ENCODE measurements at places on chromosomes 3 and 15. TPM values are rescaled to one million over a fixed set of nuclear protein-coding genes. Genes with fewer than 3 reads are reported as not detected.
A peak's percentile ranks its signal among the peaks of the same experiment; 100 is the strongest.

GRCh38 chr15:27341780-27342343 is 370.9 kb downstream of the GABRG3 start:
- H3K36me3 ChIP-seq, result no peaks in the 10 kb centered on the region
- DNase-seq, result peak; percentile 7
- no peaks in the 10 kb centered on the region for H3K4me1 ChIP-seq
- H3K27ac ChIP-seq, result no peak overlapping the region
- no peaks in the 10 kb centered on the region for H3K27me3 ChIP-seq

The SENP5 gene
- total RNA-seq, result 36.2 TPM

The COL6A5 gene
- not detected for total RNA-seq

DNA sequence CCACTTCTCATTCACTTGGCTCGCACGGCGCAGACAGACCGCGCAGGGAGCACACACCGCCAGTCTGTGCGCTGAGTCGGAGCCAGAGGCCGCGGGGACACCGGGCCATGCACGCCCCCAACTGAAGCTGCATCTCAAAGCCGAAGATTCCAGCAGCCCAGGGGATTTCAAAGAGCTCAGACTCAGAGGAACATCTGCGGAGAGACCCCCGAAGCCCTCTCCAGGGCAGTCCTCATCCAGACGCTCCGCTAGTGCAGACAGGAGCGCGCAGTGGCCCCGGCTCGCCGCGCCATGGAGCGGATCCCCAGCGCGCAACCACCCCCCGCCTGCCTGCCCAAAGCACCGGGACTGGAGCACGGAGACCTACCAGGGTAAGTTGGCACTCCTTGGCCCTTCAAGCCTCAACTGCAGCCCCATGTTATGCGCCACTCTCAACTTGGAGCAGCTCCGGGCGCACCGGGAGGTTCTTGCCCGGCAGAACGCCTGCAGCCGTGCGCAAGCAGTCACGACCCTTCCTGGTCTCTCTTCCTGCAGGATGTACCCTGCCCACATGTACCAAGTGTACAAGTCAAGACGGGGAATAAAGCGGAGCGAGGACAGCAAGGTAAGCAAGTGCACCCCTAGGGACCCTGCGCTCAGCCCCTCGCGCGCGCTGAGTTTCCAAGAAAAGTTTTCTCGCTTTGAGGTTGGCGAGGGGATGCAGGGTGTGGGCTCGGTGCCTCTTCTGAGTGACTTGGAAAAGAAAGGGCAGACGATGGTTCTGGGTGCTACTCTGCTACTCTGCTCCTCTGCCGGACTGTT is at the start of gene BHLHE40:
BHLHE40 (plus strand) TSS at position 10 of the 801 bp plus-strand sequence; CDS start at position 292, 282 bp downstream.
- no peak for DNase-seq
- H3K4me1 ChIP-seq, result peaks cover 39% of the 10 kb centered on the region
- H3K27me3 ChIP-seq, result no peaks in the 10 kb centered on the region
- peak within 1 kb of the TSS; percentile 90 for H3K4me3 ChIP-seq

- no peaks in the 10 kb centered on the region for H3K27me3 ChIP-seq
- no peak overlapping the region for H3K27ac ChIP-seq
- H3K36me3 ChIP-seq, result peaks cover 16% of the 10 kb centered on the region
- H3K4me3 ChIP-seq, result no peak overlapping the region
- DNase-seq, result peak; percentile 30
- H3K4me1 ChIP-seq, result peaks cover 23% of the 10 kb centered on the region
These were observed 53.0 kb downstream of the ZNF148 start for GRCh38 chr3:125322166-125322565.

DNA sequence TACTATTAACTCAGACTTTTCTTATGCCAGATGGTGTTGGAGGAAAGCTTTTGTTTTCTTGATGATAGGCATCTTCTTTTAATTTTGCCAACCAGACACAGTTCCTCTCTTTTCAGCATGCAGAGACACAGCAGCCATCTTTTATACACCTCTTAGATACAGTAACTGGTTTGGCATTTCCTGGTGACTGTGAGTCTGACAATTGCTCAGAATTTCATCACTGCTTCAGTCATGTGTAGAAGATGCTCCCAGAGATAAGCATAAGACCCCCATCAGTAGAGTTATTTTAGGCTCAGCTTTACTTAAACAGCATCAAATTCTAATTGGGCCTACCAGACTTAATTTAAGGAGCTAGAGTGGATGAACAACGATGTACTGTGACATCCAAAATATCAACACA is 779.0 kb downstream of the SQOR start:
- peak; percentile 45 for DNase-seq
- no peaks in the 10 kb centered on the region for H3K27me3 ChIP-seq
- H3K36me3 ChIP-seq, result no peaks in the 10 kb centered on the region
- H3K4me3 ChIP-seq, result no peak overlapping the region

DNA sequence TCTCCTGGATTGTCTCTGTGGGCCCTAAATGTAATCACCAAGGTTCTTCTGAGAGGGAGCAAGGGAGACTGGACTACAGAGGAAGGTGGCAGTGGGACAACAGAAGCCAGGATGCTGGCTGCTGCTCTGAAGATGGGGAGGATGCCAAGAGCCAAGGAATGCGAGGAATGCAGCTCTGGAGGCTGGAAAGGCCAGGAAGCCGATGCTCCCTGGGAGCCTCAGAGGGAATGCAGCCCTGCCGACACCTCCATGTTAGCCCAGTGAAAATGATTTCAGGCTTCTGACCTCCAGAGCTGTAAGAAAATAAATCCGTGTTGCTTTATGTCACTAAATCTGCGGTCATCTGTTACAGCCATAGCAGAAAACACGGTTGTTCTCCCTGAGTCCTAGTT is 44.1 kb downstream of the UMPS start:
- H3K36me3 ChIP-seq, result 0 out of 2 replicates have a peak, but pooled peaks cover 6% of the 10 kb centered on the region
- H3K27me3 ChIP-seq, result no peaks in the 10 kb centered on the region
- H3K27ac ChIP-seq, result peak overlapping the region; percentile 60
- peaks cover 29% of the 10 kb centered on the region for H3K4me1 ChIP-seq

- no peak overlapping the region for H3K4me3 ChIP-seq
- H3K36me3 ChIP-seq, result no peaks in the 10 kb centered on the region
- no peaks in the 10 kb centered on the region for H3K4me1 ChIP-seq
- DNase-seq, result no peak
These were observed 251.9 kb upstream of the HES1 start for GRCh38 chr3:193884027-193884426.

DNA sequence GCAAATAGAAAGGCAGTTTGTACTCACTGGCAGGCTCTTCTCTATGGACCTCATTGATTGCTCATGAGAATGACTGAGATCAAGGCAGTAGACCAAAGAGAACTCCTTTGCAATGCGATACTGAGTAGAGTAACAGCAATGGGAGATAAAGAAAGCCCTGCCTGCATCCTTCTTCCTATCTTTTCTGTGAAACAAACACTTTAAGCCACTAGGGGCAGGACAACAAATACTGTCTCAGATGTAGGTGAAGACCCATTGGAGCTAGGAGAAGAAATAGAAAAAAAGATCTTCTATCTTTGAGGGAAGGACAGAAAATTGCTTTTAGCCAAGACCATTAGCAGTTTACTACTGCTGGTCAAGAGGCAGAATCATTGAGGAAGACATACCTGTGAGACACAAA is 117.6 kb upstream of the IGSF10 start:
- no peaks in the 10 kb centered on the region for H3K27me3 ChIP-seq
- H3K27ac ChIP-seq, result no peak overlapping the region
- H3K4me1 ChIP-seq, result peaks cover 22% of the 10 kb centered on the region
- no peaks in the 10 kb centered on the region for H3K36me3 ChIP-seq

The SERPINI2 gene
- not detected for total RNA-seq

The FOXL2NB gene
- total RNA-seq, result 0.54 TPM

The VGLL3 gene
- 213 TPM for total RNA-seq

The CHRM5 gene
- not detected for total RNA-seq

- DNase-seq, result no peak
- no peaks in the 10 kb centered on the region for H3K36me3 ChIP-seq
- no peak overlapping the region for H3K27ac ChIP-seq
- no peaks in the 10 kb centered on the region for H3K4me1 ChIP-seq
- no peaks in the 10 kb centered on the region for H3K27me3 ChIP-seq
These were observed 23.2 kb upstream of the GNB4 start for GRCh38 chr3:179474480-179474879.

The FAM81A gene
- 0.32 TPM for total RNA-seq

DNA sequence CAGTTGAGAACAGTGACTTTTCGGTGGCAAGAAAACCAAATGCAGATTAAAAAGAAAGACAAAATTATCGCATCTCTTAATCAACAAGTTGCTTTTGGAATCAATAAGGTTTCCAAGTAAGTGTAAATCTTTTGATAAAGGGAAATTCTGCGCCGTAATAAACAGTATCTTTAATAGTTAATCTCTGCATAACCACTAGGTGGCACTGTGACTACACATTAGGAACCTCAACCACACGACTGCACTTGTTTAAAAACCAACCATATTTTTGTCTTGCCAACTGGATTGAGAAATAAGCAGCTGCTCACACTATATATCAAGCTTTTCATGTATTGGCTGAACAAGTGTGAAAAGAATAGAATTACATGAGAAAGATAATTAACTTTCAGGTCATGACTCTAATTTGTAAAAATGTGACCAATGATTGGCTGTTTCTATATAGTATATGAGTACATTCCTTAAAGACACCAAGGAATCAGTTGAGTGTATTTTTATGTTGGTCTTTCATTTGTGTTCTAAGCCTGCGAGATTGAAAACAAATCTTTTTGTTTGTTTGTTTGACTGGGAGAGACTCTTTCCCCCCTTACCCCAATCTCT is 72.7 kb downstream of the DZIP3 start:
- H3K4me3 ChIP-seq, result peak overlapping the region; percentile 41
- H3K27me3 ChIP-seq, result no peaks in the 10 kb centered on the region
- no peaks in the 10 kb centered on the region for H3K36me3 ChIP-seq
- H3K27ac ChIP-seq, result no peak overlapping the region
- peak; percentile 86 for DNase-seq

DNA sequence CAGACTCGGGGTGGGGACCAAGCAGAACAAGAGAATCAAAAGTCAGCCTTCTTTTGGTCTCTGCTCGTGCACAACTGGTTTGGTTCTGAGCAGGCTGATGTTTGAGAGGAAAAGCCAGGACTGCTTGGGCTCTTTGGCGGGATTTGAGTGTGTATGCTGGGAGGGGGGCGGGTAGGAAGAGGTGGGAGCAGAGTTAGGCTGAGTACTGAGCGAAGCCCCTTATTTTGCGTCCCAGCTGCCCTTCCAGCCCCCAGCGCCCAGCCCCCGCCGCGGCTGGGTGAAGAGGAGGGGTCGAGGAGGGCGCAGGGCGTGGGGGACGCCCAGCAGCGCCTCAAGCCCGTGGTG is 153.5 kb upstream of the GOLIM4 start:
- no peak for DNase-seq
- H3K4me1 ChIP-seq, result peaks cover 11% of the 10 kb centered on the region
- H3K27me3 ChIP-seq, result peaks cover 67% of the 10 kb centered on the region

The STRA6 gene
- total RNA-seq, result not detected

DNA sequence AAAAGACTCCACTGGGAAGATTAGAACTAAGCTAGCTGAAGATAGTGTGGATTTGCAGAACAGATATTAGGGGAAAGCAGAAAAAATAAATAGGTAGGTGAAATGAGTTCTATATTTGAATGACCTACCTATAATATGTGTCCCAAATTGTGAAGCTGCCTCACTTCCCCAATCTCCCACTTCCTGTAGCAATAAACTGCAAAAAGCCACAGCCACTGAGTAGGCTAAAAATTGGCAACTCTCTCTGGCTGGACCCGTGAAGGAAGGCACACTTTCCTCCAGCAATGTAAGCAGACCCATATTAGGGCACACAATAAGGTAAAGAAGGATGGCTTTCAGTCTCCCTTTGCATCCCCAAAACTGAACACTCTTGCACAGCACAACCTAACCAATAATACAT is 43.7 kb upstream of the NECTIN3 start:
- no peaks in the 10 kb centered on the region for H3K27me3 ChIP-seq
- no peaks in the 10 kb centered on the region for H3K36me3 ChIP-seq
- no peak overlapping the region for H3K4me3 ChIP-seq
- no peaks in the 10 kb centered on the region for H3K4me1 ChIP-seq
- no peak for DNase-seq
- no peak overlapping the region for H3K27ac ChIP-seq

DNA sequence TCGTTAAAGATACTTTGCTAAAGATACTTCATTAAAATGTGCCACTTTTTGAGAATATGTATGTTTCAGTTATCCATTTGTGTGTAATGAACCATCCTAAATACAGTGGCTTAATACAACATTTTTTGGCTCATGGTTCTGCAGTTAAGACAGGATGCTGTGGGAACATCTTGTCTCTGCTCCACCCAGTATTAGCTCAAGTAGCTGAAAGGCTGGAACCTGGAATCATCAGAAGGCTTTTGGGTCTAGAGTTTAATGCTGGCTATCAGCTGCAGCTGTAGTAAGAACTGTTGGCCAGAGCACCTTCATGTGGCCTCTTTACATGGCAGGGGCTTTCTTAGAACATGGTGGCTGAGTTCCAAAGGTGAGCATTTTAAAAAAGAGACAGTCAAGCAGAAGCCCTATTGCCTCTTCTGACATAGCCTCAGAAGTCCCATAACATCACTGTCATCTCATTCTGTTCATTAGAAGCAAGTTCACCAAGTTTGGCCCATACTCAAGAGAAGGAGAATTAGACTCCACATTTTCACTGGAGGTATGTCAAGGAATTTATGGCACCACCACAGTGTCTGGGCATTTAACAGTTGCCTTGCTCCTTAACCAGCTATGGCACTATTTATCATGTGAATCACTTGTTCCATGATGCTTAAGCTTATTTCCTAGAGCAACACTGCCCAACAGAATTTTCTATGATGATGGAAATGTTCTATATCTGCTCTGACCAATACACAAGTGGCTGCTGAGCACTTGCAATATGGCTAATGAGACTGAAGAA is 70.4 kb upstream of the PDZRN3 start:
- peak; percentile 32 for DNase-seq
- H3K4me3 ChIP-seq, result no peak overlapping the region
- no peak overlapping the region for H3K27ac ChIP-seq
- no peaks in the 10 kb centered on the region for H3K27me3 ChIP-seq

The SEC22A gene
- 44.5 TPM for total RNA-seq

- DNase-seq, result no peak
- H3K4me3 ChIP-seq, result no peak overlapping the region
- no peaks in the 10 kb centered on the region for H3K4me1 ChIP-seq
- no peaks in the 10 kb centered on the region for H3K27me3 ChIP-seq
- no peaks in the 10 kb centered on the region for H3K36me3 ChIP-seq
- no peak overlapping the region for H3K27ac ChIP-seq
These were observed 61.6 kb downstream of the DIPK2A start for GRCh38 chr3:144033240-144033589.

The P2RY13 gene
- not detected for total RNA-seq
